DMS79 (cell line): ENCODE measurements at places on chromosomes 7 and 10.

DNA sequence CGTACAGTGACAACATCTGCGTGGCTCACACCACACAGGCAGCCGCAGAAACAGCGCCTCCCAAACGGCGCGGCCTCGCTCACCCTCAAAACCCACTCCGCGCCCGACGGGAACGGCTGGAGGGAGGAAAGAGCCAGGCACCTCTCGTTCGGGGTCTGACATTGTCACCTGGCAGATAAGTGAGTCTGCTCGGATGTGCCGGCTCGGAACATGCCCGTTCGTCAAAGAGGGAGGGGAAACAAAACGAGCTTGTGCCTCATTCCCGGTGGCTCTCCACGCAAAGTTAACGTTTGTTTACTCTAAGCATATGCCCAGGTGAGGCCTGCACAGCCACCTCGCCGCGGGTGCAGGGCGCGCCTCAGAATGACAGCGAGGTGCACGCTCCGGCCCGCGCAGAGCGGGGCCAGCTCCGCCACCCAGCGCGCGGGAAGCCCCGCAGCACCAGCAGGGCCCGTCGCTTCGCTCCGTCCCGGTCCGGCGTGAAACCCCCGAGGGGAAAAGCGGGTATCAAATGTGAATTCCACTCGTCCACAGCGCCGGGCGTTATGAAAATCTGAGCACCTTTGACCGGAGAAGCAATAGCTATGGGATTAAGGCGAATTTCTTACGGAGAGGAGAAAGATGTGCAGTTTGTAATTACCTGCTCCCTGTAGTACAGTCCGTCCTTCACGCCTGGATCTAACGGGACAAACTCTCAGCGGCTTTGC is 13.1 kb downstream of the CNPY1 start:
- no peak for DNase-seq

DNA sequence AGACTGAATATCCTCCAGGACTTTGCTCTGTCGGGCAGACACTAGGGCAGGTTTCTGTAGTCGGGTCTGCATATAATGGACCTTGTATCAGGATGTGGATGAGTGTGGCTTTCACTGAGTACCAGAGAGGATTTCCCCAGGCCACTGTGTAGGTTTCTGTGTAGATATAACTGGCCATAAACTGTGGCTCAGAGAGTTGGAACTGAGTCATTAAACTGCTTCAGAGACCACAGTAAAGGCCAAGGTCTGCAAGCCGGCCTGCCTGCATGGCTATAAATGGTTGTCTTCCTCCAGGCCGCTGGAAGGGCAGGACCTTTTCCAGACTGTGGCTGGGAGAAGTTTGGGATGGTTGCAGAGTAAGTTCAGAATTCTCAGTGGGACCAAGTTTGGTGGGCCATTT is 16.9 kb downstream of the ZNF92 start:
- DNase-seq: no peak

DNA sequence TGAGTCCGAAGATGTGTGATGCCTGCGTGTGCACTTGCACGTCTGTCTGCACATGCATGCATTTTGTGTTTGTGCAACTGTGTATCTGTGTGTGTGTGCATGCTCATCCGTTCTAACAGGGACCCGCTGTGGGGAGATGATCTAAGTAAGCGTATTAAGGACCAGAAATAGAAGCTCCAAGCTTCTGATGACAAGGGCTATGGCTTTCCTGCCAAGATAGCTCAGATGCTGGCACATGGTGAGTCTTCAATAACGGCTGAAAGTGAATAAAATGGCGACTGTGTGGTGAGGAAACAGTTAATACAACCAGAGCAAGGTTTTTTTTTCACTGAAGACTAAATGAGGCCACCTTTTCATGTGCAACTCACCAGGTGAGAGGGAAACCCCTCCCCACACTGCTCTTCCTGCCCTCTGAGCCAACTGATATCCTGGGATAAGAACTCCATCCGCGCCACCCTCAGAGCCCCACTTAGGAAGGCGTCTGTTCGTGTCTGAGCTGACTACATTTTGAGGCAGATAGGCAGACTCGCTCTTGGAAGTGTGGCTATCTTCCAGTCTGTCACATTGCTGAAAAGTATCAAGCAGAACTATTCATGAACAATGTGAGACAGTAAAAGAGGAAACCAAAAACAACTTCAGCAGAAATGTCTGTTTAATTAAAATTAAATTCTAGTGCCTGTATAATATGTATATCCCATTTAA is 47.4 kb upstream of the TCERG1L start:
- no peak for DNase-seq

- DNase-seq: no peak
Measured at GRCh38 chr7:106060394-106060920, 51.7 kb downstream of the SYPL1 start.

DNA sequence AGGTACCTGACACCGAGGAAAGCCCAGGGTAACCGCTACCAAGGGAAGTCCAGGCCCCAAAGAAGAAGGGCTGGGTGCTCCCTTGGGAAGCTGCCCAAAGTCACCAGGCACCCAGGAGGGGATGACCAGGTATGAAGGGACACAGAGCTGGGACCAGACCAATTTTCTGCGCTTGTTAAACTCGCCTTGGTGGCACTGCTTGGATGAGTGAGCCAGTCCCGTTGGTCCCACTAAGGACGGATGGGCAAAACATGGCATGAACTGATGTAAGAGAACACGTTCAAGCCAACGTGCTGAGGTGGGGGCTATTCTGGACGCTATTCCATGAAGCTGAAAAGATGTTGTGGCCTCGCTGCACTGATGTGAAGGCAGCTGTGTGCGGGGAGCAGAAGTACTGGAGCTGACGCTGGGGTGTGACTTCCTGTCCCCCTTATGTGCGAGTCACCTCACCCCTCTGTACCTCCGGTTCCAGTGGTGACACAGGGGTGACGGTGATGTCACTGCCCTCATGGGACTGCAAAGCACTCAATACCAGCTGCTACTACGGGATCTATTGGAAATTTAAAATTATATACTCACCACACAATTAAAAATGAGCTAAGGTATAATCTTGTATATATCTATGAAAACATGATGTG is 73.6 kb downstream of the COBL start:
- DNase-seq: no peak

DNA sequence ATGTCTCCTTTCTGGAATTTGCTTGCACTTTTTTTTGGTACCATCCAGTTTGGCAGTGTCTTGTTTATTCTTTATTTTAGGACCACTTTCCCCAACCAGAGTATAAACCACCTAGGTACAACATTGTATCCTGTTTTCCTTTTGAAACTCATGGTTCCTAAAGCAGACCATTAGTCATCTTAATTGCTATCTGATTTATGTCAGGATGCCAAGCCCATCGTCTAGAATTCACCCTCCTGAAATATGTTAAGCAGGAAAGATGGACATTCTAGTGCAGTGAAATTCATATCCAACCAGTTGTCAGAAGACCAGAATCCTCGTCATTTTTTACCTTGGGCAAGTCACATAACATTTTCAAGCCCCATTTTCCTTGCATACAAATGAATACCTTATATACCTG is 223.6 kb upstream of the KMT2E start:
- DNase-seq: no peak

- DNase-seq: no peak
Measured at GRCh38 chr10:131690805-131691239, 210.0 kb upstream of the PPP2R2D start.

DNA sequence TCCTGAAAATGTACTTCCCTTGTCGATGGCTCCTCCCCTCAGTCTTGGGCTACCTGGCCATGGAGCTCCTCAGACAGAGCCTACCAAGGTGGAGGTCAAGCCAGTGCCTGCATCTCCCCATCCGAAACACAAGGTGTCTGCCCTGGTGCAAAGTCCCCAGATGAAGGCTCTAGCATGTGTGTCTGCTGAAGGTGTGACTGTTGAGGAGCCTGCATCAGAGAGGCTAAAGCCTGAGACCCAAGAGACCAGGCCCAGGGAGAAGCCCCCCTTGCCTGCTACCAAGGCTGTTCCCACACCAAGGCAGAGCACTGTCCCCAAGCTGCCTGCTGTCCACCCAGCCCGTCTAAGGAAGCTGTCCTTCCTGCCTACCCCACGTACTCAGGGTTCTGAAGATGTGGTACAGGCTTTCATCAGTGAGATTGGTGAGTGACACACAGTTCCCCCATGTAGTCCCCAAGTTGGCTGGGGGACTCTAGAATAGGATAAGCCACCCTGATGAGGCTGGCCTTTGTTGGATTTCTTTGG is 8.8 kb downstream of the PPRC1 start:
- no peak for DNase-seq

GRCh38 chr7:68729371-68729770 is 868.9 kb upstream of the AUTS2 start:
- DNase-seq: no peak

- DNase-seq: no peak
Measured at GRCh38 chr7:157577061-157577460, 240.3 kb downstream of the DNAJB6 start.

- DNase-seq: no peak
Measured at GRCh38 chr10:114026189-114027040, 17.3 kb upstream of the ADRB1 start.

DNA sequence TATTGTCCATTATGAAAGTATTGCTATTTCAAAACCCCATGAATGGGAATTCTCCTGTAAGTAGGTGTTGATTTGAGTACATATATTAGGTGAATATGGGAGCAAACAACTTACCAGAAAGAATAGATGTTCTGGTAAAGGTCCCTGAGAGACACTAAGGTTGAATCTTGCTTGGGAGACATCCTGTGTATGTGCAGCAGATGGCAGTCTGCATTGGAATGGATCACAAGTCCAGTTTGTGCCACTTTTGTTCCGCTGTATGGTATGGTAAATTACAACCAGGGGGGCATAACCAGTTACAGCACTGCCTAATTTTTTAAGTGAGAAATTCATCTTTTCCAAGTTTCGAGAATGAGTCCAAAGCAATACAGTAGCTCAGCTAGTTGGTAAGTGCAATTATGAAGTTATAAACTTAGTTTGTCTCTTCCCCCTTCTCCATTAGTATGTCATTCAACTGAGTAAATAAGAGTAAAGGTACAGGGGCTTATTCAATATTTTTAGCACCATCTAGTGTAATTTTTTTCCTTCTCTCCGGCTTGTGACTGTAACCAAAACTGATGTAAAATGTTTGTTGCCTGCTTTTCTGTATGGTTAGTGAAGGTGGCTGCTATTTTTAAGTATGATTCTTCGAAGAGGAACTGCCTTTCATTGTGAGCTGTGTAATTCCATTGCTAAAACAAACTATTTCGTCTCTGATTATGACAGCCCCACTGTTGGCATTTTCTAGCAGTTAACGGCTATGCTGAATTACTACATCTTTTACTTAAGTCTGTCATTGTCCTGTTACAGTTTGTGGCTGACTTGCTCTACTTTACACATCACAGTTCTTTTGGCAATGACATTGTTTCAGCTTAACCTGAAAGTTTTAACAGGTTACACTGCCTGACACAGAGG is 2.8 kb downstream of the MCU start:
- DNase-seq: no peak

GRCh38 chr10:33136271-33136670 is 178.2 kb upstream of the ITGB1 start:
- DNase-seq: no peak

- no peak for DNase-seq
Measured at GRCh38 chr10:70286616-70287015, 2.8 kb upstream of the NPFFR1 start.

- no peak for DNase-seq
Measured at GRCh38 chr7:83835424-83835823, 186.5 kb upstream of the SEMA3E start.

- DNase-seq: peak; percentile 18
Measured at GRCh38 chr10:118459642-118460193, 117.6 kb upstream of the FAM204A start.

- no peak for DNase-seq
Measured at GRCh38 chr7:39212876-39213275, 235.2 kb downstream of the POU6F2 start.

DNA sequence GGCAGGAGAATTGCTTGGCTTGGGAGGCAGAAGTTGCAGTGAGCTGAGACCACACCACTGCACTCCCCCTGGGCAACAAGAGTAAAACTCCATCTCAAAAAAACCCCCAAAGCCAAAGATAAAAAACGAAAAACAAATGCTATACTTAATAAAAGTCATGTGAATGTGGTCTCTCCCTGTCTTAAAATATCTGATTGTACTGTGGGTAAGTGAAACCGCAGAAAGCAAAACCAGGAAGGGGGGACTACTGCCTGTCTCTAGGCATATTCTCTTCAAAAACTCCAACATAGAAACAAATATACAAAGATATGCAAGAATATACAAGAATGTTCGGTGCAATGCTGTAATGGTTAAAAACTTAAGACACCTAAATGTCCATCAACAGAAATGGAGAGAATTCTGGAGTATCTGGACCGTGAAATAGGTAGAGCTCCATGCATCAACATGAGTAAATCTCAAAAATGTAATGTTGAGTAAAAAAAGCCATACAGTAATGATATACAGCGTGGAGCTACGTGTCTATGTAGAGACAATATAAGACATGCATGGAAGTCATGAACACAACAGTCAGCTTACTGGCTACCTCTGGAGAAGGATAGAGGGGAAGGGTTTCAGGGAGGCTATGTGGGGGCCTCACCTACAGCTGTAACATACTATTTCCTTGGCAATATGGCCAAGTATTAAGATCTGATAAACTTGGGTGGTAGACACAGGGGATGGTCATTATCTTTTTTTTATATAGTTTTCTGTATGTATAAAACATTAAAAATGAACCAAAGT is 2.1 kb downstream of the ZNF394 start:
- no peak for DNase-seq

GRCh38 chr7:151017953-151018420 is 6.3 kb downstream of the ATG9B start:
- peak; percentile 36 for DNase-seq

DNA sequence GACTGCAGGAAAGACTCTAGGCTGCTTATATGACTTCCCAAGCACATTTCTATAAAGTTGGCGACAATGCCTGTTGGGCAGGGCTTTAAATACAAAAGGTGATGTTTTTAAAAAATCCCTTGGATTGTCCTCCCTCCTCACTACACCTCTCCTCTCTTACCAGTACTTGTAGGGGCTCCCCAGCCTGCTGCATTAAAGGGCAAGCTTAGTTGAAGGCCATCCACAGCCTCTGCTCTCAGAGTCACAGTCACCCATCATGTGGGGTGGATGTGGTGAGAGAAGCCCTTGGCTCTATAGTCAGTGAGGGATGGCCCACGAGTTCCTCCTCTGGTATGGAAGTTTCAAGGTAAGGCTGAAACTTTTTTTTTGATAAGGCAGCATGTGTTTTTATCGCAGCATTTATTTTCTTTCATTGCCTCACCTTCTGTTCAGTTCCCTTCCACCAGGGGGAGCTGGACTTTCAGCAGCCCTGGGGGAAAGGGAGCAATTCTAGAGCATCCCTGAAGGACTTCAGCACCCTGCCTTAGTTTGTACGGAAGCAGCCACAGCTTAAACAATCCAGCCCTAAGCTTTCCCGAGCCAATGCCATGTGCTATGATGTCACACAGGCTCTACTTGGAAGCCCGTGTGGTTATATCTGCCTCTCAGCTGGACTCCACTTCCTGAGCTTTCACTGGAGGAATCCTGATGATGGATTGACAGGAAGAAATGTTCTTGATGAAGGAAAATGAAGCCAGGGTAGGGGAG is 131.9 kb downstream of the CALCR start:
- DNase-seq: no peak
